ENCODE measurements at places on chromosomes 5 and 9.

- DNase-seq: no peak
These were observed 155.1 kb upstream of the ZNF462 start for GRCh38 chr9:106707738-106708474.

DNA sequence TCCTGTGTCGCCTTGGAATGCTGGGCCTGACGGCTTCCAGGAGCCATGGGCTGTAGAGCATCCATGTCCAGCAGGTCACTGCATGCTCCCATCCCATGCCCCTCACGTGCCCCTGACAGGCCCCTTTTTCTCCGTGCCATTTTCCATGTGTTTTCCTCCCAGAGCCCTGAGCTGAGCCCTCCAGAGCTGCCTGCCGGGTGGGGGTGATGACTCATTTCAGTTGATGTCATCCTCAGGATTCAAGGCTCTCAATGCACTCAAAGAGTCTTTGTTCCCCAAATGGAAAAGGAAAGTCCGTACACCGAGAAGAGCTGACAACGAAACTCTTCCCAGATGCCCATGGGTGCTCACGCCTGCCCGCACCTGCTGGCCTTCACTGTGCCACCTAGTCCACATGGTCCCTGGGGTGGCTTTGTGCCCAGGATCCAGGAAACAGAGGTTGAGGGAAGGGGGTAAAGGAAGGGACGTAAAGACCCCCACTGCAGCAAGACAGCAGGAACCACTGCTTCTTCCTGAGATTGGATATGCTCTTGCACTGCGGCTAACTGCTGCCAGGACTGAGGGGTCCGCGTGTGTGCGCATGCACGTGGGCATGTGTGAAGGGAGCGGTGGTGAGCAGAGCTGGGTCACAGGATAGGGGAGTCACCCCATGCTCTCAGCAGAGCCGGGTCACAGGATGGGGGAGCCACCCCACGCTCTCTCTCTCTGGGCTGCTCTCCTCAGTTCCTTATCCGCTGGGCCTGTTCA, 27.6 kb downstream of the COL15A1 start:
- DNase-seq: no peak

GRCh38 chr9:118644066-118644465, 725.2 kb downstream of the BRINP1 start:
- DNase-seq: no peak

GRCh38 chr9:88775037-88775471, 216.2 kb upstream of the S1PR3 start:
- no peak for DNase-seq

GRCh38 chr5:139374909-139375308, 8.2 kb downstream of the SLC23A1 start:
- DNase-seq: no peak

- DNase-seq: no peak
These were observed 384.8 kb upstream of the MEF2C start for GRCh38 chr5:89267788-89268187.

- no peak for DNase-seq
These were observed 82.2 kb downstream of the SLC28A3 start for GRCh38 chr9:84258371-84258770.

- DNase-seq: no peak
These were observed 74.9 kb upstream of the VCAN start for GRCh38 chr5:83396662-83397061.

GRCh38 chr9:36120705-36121104, 15.8 kb upstream of the GLIPR2 start:
- no peak for DNase-seq

DNA sequence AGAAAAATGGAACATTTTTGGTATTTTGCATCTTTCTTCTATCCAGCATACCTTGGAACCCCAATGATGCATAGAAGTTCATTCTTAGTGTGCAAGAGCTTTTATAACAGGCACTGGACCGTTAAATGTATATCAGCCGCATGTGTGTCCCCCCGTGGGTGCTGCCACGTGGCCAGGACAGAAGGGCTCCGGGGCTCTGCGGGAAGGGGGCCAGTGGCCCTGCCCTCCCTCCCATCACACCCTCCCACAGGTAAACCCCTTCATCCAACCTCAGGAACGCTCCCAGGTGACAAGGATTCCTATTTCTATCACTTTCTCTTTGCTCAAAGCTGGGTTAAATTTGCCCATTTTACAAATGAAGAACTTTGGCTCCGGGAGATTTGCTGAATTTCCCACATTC, 393.4 kb upstream of the IRX4 start:
- no peak for DNase-seq

DNA sequence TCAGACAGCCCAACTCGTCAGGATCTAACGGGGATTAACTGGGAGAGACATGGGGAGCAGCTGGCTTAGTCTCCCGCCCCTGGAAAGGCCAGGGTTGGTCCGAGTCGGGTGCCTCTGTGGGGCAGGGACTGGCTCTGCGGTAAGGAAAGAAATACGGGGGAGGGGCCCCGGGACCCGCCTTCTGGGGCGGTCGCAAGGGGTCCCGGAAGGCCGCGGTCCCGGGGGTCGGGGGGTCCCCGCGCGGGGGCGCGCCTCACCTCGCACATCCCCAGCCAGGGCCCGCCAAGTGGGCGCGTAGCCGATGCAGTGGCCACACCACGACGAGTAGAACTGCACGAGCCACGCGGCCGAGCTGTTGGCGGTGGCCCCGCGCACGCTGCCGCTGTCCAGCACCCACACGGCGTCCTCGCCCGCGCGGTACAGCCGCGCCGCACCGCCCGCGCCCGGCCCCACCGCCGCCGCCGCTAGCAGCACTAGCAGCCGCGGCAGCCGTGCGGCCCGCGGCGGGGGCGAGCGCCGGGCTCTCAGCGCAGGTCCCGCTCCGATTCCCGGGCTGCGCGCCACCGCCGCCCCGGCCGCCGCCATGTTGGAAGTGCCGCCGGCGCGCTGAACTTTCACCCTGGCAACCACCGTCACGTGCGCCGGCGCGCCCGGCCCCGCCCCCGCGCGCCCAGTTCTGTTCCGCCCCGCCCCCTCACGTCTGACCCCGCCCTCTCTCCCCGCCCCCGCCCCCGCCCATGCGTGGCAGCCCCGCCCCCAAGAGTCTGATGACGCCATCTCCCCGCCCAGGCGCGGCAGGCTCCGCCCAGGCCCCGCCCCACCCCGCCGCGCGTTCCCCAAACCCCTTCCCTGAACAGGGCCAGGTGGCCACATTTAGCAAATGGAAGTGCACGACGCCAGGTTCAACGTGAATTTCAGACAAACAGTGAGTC, at the start of gene QSOX2:
TSS of gene QSOX2 (minus strand) at position 594 of the 932 bp plus-strand sequence. CDS start at position 585, 9 bp downstream.
- peak; percentile 87 for DNase-seq

DNA sequence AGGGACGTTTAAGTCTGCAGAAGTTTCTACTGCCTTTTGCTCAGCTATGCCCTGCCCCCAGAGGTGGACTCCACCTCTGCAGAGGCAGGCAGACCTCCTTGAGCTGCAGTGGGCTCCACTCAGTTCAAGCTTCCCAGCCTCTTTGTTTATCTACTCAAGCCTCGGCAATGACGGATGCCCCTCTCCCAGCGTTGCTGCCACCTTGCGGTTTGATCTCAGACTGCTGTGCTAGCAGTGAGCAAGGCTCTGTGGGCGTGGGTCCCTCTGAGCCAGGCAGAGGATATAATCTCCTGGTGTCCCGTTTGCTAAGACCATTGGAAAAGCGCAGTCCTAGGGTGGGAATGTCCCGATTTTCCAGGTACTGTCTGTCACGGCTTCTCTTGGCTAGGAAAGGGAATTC, 2188.5 kb upstream of the WWC1 start:
- DNase-seq: no peak

GRCh38 chr5:147752033-147752432, 30.5 kb downstream of the JAKMIP2 start:
- DNase-seq: no peak

GRCh38 chr9:22237497-22238363, 208.9 kb upstream of the DMRTA1 start:
- DNase-seq: peak; percentile 22

DNA sequence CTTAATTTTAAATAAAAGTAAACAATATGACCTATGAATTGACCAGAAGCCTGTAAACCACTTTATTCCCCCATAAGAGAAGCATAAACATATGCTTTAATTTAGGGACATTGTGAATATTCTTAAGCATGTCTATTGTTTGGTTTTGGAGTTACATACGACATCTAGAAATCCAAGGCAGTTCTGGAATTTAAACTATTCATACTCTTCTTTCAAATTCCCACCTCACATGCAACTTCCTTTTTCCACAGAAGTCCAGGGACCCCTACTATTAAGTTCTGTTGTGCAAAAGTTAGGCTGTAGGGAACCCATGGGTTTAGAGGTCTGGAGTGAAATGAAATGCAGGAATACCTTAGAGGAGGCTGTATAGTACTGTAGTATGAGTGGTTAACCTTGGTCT, 2.1 kb downstream of the RIC1 start:
- no peak for DNase-seq

- no peak for DNase-seq
These were observed 12.9 kb downstream of the DYNC2I2 start for GRCh38 chr9:128643519-128644300.

DNA sequence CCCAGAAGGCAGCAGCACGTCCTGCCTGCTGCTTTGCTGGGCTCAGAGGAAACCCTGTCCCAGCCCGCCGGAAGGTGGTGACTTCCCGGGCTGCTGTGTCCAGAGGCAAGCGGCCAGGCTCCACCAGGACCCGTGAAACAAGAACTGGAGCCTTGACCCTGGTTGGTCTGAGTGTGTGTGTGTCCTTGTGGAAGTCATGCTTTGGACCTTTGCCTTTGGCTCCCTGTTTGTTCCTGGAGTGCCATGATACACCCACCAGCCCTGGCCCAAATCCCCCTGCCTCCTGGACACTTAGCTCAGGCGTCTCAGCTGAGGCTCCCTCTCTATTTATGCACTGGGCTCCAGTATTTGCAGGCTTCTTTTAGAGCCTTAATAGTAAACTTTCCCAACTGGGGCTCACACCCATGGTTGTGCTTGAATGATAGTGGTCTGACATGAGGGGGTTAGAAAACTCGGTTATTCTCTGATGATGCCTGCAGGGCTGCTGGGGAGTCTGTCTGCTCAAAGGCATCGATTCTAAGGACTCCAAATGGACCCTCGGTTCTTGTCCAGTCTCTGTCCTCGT, 72.2 kb downstream of the C9orf50 start:
- DNase-seq: no peak

DNA sequence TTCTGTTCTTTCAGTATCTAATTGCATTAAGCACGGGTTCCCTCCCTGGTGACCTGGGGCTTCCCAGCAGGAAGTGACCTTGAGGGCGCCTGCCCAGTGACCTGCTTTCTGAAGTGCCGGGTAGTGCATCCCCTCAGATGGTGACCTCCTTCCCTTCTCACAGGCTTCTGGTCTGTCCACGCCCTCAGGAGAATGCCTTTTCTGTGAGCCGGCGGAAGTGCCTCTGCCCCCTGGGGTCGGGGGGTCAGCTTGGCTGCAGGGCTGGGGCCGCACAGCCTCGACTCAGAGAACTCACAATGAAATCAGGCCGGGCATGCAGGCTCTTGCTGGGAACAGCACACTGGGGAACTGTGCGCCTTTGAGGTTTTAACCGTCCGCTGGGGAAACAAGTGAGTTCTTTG, 124.5 kb upstream of the PHYKPL start:
- no peak for DNase-seq

- no peak for DNase-seq
These were observed 10.4 kb downstream of the TAF11L12 start for GRCh38 chr5:17620627-17621026.

- no peak for DNase-seq
These were observed 69.7 kb upstream of the ABL1 start for GRCh38 chr9:130765137-130766020.

GRCh38 chr5:169413416-169413815, 112.5 kb upstream of the SLIT3 start:
- DNase-seq: no peak

DNA sequence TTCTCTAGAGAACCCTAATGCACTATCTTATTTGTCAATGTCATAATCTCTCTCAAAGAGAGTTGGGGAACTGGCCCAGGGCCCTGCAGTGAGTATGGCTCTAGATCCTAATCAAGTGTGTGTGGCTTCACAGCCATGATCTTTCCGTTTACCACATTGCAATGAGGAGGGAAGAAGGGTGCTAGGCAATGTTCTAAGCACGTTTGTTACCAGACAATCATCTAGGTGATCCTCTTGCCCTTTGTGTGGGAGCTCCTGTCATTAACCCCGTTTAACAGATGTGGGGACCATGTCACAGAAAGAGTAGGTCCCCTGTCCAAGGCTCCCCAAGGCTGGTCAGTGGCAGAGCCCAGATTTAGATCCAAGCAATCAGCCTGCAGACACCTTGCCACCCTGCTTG, 128.2 kb upstream of the IRX4 start:
- DNase-seq: no peak

DNA sequence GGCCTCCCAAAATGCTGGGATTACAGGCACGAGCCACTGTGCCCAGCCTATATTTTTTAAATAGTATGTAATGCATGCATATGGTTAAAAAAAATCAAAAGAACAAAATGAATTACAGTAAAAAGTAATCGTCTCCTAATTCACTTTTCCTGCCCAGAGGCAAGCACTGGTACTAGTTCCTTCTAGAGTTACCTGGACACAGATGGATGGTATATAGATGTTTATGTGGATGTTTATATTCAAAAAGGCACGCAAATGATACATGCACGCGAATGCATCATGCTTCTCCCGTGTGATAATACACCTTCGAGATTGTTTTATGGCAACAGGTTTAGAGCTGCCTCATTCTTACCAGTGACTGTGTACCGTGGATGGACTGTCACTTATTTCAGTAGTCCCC, 21.4 kb downstream of the ABL1 start:
- no peak for DNase-seq

GRCh38 chr5:142197098-142197497, 88.5 kb downstream of the NDFIP1 start:
- DNase-seq: no peak

DNA sequence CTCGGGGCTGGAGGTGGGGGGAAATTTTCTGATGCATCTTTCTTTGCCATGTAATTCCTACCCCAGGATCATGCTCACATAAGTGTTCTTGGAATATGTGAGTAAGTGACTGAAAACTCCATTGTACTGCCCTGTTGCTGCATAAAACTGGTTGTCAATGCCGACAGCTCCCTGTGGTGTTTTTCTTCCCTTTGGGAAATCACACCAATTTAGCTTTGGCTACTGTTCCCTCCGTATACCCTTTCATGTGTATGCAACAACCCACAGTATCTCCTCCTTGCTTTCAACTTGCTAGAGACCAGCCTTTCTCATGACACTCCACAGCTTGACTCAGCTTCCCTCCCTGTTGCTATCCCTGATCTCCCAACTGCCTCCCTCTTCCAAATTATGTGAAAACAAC, 240.6 kb downstream of the TRIM32 start:
- DNase-seq: no peak

DNA sequence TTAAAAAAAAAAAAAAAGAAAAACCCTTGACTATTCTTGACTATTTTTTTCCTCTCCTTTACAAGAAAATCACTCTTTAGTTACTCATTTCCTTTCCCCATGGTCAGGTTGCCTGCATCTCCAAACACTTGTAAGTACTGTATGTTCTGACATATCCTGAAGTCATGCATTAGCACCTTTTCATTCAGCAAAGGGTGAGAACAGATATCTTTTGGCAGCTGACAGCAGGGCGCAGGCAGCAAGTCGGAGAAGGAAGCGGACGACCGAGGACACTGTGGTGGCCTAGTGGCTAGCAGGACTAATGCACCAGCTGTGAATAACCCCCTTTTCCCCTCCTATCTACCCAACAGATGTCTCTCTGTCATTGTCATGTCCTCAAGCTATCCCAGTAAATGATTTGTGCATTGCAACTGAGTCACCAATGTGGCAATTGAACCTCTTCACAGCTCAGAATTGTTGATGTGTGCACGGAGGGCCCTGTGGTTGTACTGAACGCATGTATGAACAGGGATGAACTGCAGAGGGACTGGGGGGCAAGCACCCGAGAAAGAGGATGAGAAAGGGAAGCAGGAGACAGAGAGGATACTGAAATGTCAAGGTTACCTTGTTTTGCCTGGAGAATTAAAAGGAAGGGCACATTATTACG, 996.0 kb upstream of the ARRDC3 start:
- no peak for DNase-seq

- no peak for DNase-seq
These were observed 479.9 kb upstream of the ZNF462 start for GRCh38 chr9:106383072-106383471.
